ENCODE measurements at places on chromosomes 11 and 22.

- no peak for DNase-seq
Observed at GRCh38 chr11:13970986-13971385, 8.5 kb downstream of the SPON1 start.

DNA sequence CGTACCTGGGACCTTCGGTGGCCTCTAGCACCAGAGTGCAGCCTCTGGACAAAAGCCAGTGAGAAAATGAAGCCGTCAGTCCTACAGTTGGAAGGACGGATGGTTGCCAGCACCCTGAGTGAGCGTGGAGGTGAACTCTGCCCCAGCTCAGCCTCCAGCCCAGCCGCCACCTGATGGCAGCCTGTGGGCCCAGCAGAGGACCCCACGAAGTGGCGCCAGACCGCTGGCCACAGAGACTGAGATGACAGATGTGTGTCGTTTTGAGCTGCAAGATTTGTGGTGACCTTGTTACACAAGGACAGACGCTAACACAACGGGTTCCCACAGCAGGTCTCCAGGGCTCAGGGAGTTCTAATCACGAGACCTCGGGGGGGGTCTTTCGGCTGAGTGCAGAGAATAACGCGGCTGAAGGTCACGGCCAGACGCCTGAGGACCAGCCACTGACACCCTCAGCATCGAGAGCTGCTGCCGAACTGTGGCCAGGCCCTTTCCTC lies 75.0 kb downstream of the BRD1 start:
- no peak for DNase-seq

GRCh38 chr11:8531312-8531711 lies 62.7 kb downstream of the STK33 start:
- no peak for DNase-seq

- DNase-seq: no peak
Observed at GRCh38 chr11:73320763-73321603, 12.9 kb downstream of the ARHGEF17 start.

GRCh38 chr22:47781427-47782111 lies 1019.1 kb downstream of the TBC1D22A start:
- no peak for DNase-seq

GRCh38 chr11:128709402-128709801 lies 15.5 kb downstream of the FLI1 start:
- DNase-seq: no peak

GRCh38 chr11:118314988-118315411 lies 10.5 kb downstream of the CD3E start:
- DNase-seq: no peak

GRCh38 chr22:37764622-37765021 lies 43.1 kb upstream of the GCAT start:
- no peak for DNase-seq

- DNase-seq: no peak
Observed at GRCh38 chr11:47928426-47928825, 51.9 kb upstream of the PTPRJ start.

DNA sequence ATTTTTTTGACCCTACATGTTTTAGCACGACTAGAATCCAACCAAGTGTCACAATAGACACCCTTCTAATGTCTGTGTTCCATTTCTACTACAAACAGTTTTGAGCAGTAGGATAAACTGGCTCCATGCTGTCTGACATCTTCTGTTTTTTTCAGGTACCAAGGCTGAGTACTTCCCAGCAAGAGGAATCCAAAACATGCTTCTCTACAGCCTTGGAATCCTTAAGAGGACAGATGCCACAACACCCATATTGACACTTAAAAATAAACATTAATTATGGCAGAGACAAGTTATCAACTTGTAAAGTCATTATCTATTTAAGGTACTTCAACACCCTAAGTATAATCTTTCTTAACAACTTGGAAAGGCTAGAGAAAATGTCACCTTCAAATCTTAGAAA lies 54.2 kb downstream of the LGR4 start:
- no peak for DNase-seq

GRCh38 chr11:66151273-66151672 lies 81.2 kb downstream of the PACS1 start:
- no peak for DNase-seq

GRCh38 chr11:71190551-71190950 lies 61.8 kb downstream of the SHANK2 start:
- no peak for DNase-seq

Measured in left renal cortex interstitium (tissue), 4 donors.